ENCODE measurements at places on chromosomes 7 and 10.

DNA sequence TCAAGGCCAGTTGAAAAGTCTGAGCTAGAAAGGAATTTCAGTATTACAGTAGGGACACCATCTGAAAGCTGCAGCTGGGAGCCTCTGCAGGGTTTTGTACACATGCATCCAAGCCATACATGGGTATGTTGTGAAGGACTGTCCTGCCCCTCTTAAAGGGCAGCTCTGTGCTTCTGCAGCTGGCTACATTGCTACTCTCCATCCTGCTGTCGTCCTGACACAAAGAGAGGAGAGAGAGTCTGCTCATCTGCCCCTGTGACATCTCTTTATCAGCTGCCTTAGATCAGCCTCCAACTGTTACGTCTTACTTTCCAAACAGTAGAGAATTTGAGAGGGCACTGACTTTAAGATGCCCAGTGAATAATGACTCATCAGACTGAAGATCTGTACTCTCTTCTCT lies 602.7 kb downstream of the SORCS3 start:
- DNase-seq: no peak

DNA sequence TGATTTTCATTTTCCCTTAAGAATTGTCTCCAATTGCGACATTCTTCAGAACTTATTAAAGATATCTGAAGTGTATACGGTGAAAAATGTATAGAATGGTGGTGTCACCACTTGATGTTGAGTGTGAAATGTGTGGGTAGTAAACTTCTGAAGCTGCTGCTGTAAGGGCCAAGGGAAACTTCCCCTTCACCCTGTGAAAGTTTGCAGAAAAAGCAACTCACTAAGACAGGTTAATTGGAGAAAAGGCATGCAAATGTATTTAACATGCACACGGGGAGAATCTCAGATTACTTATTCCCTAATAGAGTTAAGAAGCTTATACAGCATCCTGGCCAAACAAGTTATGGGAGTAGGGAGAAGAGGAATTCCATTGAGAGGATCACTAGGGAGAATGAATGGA lies 173.0 kb downstream of the NSUN6 start:
- DNase-seq: no peak

DNA sequence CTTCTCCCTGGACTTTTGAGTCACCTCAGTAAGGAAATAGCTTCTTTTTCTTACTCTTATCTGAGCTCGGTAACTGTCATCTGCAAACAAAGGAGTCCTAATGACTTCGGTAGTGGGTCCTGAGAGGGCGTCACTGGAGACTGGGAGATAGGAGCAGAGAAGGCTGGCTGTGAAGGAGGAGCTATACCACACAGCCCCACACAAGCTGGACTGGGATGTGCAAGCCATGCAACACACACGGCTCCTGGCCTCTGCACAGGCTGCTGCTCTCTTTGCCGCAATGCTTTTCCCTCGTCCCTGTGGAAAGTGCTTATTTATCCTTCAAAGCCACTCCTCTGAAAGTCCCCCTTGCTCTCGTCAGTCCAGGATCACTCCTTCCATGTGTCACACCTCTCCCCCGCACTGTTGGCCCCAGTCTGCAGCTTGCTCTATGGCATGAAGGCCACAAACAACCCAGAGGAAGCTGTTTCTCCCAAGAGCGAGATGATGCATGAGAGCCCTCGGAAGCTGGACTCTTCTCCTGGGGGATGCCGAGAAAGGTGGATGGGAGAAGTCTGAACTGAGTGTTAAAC lies 14.9 kb downstream of the TMEM273 start:
- no peak for DNase-seq

DNA sequence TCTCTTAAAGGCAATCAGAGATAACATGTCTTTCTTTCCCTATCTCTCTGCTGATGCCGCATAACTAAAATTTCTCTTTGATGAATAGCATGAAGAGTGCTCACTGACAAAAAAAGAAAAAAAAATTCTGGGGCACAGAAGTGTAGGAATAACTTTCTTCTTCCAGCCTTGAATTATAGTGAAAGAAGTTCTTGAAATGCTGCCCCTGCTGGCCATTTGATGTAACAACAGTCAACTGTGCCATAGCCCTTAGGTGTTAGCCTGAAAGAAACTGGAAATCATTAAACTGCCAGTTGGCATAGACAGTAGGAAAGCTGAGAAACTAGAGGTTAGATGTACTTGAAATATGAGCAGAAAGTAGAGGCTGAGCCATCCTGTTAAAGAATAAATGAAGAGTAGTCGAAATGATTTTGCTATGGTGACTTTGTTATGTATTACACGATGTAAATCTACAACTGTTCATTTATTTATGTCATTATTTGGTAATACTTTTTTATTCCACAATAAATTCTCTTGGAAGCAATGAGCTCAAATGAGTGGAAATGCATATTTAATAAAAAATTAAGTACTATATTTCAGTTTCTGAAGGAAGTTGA lies 48.3 kb upstream of the FAM171A1 start:
- no peak for DNase-seq

GRCh38 chr10:3484306-3485056 lies 300.5 kb downstream of the KLF6 start:
- DNase-seq: no peak

- DNase-seq: no peak
Measured at GRCh38 chr7:116511552-116512519, 12.3 kb downstream of the CAV2 start.

DNA sequence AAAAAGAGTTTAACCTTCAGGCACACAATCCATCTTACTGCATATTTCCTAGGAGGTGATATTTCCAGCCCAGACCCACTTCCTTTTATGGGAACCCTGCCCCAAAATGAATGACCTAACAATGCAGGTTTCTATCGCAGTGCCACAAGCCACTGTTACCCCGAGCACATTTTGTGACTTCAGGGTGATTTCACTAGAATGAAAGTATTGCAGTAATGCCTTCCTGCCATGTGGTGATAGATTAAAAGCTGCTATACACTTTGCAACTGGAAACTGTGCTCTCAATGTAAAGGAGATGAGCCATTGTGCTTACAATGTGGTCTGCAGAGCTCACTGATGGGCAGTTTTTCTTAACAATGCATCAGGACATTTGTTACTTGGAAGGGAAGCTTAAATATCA lies 90.5 kb upstream of the RSU1 start:
- DNase-seq: no peak

DNA sequence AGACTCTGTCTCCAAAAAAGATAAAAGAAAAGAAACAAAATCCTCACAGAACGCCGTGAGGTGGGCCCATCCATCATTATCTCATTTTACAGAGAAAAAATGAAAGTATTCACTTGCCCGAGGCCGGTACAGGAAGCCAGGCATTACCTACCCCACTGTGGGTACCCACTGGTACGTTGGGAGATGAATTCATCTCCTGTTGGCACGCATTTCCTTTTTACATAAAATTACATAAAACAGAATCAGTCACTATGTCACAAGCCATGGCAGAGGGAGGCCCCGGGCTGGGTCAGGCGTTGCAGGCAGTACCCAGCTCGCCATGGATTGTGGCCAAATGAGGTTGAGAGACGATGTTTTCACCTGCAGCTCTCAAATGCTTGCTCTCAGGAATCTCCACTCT lies 38.6 kb upstream of the TNRC18 start:
- no peak for DNase-seq

- DNase-seq: no peak
Measured at GRCh38 chr7:72805526-72806494, 22.2 kb downstream of the TYW1B start.

GRCh38 chr7:132160611-132161532 lies 415.4 kb downstream of the PLXNA4 start:
- DNase-seq: no peak

GRCh38 chr7:12107841-12108254 lies 103.2 kb upstream of the TMEM106B start:
- no peak for DNase-seq

DNA sequence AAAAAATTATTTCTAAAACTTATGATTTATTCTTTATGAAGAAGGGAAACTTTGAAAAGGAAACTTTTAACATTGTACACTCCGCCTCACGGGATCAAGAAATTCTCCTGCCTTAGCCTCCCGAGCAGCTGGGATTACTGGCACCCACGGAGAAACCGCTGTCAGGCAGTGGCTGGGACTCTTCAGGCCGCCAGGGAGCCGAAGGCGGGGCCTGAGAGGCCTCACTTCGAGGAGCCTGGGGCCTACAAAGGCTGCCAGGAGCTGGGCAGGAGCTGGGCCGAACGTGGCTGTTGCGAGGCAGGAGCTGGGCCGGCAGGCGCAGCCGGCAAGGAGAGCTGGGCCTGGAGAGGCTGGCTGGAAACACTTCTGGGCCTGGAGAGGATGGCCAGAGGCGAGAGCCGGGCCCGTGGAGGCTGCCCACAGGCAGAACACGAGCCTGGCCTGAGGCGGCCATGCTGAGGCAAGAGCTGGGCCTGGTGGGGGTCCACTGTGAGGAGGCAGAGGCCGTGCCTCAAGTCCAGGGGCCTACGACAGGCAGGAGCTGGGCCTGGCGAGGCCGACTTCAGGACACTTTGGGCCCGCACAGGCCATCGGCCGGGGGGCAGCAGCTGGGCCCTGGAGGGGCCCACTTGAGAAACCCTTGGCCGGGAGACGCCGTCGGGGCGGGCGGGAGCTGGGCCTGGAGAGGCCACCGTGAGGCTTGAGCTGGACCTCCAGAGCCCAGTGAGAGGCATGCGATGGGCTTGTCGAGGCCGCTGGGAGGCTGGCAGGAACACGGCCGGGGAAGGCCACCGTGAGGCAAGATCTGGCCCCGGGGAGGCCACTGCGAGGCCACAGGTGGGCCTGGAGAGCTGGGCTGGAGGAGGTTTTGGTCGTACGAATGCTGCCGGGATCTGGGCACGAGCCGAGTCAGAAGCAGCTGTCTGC lies 23.7 kb downstream of the MDH2 start:
- DNase-seq: no peak

GRCh38 chr7:122027058-122027457 lies 117.0 kb downstream of the AASS start:
- DNase-seq: no peak

- DNase-seq: no peak
Measured at GRCh38 chr10:17693009-17693408, 49.1 kb downstream of the STAM start.

GRCh38 chr7:155360495-155361345 lies 63.0 kb downstream of the INSIG1 start:
- DNase-seq: no peak

DNA sequence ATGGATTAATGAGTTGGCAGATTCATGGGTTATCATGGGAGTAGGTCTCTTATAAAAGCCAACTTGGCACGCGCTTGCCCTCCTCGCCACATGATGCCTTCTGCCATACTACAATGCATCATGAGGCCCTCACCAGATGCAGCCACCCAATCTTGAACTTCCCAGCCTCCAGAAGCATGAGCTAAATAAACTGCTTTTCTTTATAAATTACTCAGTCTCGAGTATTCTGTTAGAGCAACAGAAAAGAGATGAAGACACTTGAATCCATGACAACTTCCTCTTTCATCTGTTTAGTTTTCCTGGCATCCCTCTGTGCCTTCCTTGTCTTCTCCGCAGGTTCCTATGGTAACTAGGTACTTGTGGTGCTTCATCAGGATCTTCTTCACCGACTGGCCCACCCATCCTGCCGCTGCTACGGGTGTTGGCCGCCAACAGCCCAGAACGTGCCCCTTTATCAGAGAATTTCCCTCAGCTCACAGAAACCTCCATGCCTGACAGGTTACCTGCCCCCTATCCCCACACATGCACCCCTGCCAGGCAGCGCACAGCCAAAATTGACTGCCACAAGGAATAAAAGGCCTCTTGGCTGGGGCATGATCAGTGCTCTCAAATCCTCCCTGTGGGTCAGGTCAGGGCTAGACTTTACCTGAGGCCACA lies 28.0 kb upstream of the PPIF start:
- no peak for DNase-seq

DNA sequence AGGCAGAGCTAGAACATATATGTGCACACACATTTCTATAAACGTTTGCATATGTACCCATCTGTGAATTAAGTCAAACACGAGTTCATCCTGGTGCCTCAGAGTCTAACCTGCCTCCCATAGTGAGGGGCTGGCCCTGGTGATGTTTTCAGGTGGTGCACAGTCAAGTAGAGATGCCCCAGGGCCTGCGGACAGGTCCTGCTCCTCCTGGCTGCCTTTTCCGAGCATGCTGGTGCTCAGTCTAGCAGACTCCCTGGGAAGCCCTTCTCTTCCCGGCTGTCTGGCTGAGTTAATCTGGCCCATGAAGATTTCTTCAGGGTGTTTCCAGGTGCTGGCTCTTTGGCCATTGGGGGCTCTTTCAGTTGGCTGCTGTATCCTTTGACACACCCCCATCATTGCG lies 14.3 kb downstream of the ADCY1 start:
- no peak for DNase-seq
